ENCODE measurements at places on chromosomes 3 and 15.

DNA sequence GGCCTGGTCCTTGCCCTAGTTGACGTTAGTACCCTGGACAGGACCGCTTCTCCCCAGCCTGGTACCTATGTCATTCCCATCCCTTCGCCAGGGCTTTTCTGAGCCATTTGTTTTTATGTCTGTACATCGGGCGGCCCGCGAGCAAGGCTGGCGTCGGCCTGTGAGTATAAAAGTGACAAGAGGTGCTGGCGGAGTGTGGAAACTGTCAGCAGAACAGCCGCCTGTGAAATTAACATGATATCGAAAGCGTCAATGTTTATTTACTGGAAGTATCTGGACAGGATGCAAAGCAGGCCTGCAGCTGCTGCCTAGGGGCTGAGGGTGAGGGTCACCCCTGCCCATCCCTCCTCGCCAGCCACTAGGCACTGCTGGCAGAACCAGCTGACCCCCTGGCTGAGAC is 33.4 kb downstream of the LINGO1 start:
- DNase-seq, result no peak

DNA sequence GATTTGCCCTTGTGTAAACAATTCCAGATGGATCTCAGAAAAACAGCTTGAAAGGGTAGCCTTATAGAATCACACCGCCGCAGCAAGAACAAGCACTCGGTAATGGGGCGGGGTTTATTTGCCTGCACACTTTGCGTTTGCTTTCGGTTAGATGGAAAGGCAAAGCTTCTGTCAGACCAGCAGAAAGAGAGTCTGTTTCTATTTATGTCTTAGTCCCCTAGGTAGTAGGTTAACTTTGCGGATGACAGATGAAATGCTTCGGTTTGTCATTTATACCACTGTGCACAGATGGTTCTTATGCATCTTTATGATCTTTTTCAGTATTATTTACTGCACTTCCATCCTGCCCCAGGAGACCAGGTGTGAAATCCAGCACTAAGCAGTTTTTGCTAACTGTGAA is 62.2 kb downstream of the PYDC2 start:
- no peak for DNase-seq

- no peak for DNase-seq
Observed at GRCh38 chr3:16509721-16510619, 3.5 kb downstream of the RFTN1 start.

DNA sequence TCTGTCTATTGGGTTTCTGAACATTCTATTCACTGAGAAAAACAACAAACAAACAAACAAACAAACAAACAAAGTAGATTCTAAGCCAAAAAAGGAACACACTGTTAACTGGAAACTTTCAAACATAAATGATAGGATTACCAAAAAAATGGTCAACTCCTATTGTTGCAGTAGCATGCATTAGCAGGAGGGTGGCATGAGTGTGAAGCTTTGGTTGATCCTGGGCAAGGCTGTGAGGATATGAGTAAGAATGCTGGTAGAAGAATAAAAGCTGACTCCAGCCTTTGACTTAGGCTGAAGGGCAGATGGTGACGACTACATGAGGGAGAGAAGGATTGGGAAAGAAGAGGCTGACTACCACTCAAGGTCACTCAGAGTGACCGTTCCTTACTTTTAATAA is 810.3 kb downstream of the VGLL3 start:
- peak; percentile 7 for DNase-seq

DNA sequence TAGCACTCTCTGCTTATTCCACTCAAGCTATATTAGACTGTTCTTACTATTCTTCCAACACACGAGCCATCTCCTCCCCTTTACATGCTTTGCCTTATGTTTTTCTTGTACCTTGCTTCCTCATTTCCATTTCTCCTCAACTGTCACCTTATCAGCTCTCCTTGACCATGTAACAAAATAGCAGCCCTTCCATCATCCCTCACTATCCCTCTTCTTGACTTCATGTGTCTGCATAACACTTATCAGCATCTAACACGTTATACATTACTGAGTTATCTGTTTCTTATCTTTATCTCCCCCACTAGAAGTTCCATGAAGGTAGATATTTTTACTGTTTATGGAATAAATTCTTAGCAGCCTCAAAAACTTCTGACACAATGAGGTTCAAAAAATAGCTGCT is 45.3 kb downstream of the TRPM7 start:
- DNase-seq, result no peak

DNA sequence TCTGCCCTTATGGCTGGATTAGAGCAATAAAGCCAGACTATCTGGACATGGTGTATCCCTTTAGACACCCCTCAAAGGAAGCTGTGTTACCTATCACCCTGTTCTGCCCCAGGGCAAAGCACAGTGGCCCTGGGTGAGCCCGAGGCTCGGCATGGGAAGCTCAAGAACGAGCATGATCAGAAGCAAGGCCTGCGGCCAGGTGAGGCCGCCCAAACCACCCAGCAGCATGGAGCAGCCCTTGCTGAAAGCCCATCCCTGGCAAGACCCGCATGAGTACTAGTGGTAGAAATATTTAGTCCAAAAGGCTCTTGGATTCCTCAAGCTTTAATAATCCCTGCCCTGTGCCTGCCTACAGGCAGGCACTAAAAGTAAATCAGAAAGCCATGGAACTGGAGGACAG is 261.1 kb downstream of the MEX3B start:
- DNase-seq, result no peak

- peak; percentile 75 for DNase-seq
Observed at GRCh38 chr15:98658831-98659699, 10.7 kb downstream of the IGF1R start.

DNA sequence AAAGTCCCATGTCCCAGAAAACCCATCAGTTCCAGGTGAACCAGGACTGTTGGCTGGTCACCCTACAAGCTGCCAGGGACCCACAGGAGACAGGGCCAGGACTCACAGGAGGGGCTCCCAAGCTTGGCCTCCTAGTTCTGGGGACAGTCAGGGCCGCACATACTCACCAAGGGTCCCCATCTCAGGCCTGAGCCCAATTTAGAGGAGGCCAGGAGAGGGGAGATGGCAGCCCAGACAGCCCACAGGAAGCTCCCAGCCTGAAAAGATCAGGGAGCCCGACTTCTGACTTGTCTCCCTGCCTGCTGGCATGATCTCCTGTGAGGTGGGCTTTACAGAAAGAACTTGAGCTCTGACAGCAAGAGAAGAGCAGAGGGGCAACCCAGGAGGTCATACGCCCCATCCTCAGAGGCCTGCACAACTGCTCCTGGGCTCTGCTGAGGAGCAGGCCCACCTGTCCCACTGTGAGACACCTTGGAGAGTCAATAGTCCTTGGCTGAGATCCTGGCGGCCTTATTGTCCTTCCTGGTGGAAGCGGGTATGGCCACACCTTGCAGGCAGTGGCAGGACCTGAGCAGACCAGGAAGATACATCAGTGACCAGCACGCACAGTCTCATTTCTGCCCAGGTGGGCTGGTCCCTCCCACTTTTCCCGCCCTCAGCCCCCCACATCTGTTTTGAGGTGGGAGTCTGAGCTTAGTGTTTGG is 2.5 kb upstream of the ISLR start:
- no peak for DNase-seq

DNA sequence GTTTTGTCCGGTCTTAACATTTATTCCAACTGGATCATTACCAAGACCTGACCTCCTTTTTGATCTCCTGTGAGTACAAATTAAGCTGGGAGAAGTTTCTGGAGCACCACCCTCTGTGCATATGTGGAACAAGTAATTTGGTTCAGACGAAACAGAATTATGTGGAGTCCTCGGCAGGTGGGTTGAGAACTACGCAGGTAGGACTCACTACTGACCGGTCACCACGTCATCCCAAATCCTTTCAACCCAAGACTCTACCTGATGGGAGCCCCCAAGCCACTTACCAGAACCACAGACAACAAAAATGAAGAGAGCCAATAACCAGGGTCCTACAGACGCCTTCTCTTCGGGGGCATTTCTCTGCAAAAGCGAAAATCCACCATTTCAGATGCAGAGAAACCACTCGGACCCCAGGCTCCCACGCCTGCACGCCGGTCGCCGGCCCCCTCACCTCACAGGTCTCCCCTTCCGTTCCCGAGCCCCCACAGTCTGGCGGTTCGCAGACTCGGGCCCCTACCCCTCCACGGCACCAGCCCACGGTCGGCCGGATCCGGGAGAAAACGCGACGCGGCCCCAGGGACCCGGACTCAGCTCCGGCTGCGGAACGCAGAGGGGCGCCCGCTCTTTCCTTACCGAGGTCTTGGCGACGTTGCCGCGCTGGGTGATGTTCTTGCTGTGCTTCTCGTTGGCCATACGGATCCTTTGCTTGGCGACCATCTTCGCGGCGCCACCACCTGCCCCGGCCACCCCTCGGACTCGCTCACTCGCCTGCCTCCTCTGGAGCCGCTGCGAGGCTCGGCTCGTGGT is 674 bp downstream of the SERP1 start:
- DNase-seq, result no peak

GRCh38 chr3:139310474-139310933 is 33.3 kb upstream of the MRPS22 start:
- DNase-seq, result no peak

GRCh38 chr3:179788996-179789395 is 136.2 kb downstream of the USP13 start:
- DNase-seq, result no peak

- no peak for DNase-seq
Observed at GRCh38 chr3:134625462-134625861, 25.4 kb downstream of the KY start.

DNA sequence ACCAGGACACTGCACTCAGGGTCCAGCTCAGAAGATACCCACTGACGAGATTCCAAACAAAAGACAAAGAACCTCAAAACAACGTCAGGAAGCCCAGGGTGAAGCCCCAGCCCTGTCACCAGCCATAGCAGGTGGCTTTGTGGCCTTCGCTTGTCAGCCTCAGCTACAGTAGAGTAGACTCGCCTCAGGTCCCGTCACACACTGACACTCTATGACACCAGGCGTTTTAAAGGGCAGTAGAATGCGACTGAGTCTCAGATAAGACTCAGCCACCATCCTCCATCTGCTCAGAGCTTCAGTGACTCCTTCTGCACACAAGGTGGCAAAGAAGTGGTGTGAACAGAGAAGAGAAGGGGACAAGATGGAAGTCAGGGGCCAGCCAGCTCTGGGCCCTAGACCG is 12.8 kb downstream of the RBPMS2 start:
- no peak for DNase-seq

GRCh38 chr3:185069037-185070030 is 83.5 kb downstream of the C3orf70 start:
- peak; percentile 51 for DNase-seq

DNA sequence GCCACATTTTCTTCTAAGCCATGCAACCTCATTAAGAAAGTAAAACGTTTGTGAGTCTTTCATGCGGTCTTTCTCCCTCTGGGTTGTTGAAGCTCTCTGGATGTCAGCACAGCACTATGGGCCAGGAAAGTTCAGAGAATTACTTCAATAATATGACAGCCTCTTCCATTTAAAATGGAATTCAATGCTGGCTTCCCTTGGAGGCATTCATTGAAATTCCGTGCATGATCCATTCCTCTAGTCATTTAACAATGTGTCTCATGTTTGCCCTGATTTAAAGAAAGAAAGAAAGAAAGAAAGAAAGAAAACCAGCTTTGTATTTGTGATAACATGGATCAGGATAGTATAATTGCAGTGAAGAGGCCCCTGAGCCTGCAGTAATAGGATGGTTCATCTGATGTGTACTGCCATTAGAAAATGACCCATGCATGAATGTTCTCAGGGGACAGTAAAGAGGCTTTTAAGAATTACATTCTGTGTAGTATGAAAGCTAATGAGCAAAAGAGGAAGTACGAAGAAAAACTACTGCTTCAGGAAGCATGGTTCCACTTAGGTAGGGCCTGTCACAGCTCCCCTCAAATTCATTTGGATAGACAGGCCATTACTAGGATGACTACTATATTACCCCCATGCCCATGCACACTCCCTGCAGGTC is 146.0 kb downstream of the ARPP21 start:
- DNase-seq, result no peak
